ENCODE measurements at places on chromosomes 6 and 20.

GRCh38 chr6:1724616-1725015 lies 114.9 kb downstream of the FOXC1 start:
- DNase-seq: peak; percentile 63

DNA sequence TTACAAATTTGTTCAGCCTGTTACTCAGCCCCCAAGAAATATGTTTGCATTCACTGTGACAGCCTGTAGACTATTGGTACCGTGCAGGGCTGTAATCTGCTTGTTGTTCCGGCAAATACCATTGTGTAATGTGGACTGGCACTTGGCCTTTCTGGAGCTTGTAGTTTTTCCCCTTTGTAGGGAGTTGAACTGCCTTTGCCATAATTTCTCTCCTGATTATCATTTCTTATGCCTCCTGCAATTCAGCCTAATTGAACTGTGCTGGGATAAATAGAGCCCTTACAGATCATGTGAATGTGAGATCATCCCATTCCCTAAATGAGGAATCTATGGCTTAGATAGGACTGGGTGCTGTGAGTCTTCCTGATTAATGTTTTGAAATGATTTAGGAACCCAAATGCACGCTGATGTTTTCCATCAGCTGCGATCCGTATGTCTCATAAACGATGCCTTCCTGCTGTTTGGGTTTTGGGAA lies 185.1 kb downstream of the JARID2 start:
- peak; percentile 62 for DNase-seq

- DNase-seq: no peak
Observed at GRCh38 chr6:88895911-88896310, 67.5 kb downstream of the RNGTT start.

DNA sequence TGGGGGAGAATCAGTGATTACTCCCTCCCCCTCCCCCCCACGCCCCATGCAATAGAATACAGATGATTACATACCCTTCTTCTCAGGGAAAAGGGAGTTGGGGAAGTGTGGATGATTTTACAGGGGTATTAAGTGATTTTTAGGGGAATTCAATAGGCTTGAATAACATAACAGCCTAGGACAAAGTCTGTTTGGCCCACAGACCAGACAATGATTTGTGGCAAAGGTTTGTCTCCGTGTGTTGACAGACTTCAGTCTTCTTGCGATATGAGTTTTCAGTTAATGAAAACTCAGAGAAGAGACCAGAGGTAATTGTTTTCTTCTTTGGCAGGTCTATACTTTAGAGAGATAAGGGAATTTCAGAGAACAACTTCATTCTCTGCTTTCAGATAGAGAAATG lies 95.3 kb downstream of the OR2B2 start:
- DNase-seq: no peak

DNA sequence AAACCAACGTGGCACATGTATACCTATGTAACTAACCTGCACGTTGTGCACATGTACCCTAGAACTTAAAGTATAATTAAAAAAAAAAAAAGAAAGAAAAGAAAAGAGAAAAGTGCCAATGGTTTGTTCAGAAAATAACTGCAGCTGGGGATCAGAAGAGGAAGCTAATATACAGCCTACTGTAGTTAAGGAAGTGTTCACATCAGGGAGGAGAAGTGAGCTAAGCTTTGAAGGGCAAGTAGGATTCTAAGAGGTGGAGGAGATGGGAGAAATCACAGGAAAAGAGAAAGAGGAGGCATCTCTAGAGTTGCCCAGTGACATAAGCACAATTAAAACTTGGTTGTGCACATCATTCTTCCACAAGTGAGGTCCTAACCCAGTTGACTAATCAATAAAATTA lies 214.4 kb upstream of the DTNBP1 start:
- no peak for DNase-seq

GRCh38 chr6:15087186-15087589 lies 158.7 kb upstream of the JARID2 start:
- DNase-seq: no peak

DNA sequence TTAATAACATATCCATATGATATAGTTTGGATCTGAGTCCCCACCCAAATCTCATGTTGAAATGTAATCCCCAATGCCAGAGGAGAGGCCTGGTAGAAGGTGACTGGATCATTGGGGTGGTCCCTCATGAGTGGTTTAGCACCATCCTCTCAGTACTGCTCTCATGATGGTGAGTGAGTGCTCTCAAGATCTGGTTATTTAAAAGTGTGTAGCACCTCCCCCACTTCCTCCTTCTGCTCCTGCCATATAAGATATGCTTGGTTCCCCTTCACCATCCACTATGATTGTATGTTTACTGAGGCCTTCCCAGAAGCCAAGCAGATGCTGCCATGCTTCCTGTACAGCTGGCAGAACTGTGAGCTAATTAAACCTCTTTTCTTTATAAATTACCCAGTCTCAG lies 22.9 kb downstream of the IRF4 start:
- DNase-seq: no peak

DNA sequence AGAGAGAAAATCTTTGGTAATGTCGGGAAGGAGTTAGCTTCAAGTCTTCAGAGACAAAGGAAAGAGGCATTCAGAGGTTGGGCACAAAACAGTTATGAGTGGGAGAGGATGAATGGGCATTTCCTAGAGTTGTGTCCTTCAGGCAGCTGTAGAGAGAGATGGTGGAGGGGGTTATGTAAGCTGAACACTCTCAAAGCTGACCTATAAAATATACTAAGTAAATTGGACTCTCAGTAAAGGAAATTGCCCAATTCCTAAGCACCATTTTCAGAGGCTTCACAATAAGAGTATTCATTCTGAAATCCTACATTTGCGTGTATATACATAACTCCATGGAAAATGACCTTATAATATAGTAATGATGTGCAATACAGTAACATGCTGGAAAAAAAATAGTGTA lies 161.2 kb downstream of the KCNQ5 start:
- DNase-seq: peak; percentile 34

DNA sequence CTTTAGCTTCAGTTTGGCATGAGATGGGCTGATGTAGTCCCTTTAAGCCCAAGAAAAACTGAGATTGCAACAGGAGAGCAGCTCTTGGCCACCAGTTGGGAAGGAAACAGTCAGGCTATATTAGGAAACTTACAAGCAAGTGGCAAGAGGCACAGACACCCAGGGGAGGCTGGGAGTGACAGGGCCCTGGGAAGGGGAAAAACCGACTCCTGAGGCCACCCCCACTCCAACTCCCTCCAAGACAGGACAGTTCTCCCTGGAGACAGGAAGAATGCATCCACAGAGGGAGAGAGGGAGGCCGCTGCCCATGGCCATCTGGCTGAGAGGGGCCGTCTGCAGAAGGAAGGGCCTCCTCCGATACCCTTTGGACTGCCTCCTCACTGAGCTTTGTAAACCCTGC lies 20.5 kb downstream of the JPH2 start:
- no peak for DNase-seq

- DNase-seq: peak; percentile 97
Observed at GRCh38 chr20:39849664-39850063, 839.4 kb downstream of the MAFB start.

- no peak for DNase-seq
Observed at GRCh38 chr6:20716865-20717264, 182.6 kb downstream of the CDKAL1 start.

- no peak for DNase-seq
Observed at GRCh38 chr20:53409447-53409717, 184.3 kb downstream of the ZNF217 start.

DNA sequence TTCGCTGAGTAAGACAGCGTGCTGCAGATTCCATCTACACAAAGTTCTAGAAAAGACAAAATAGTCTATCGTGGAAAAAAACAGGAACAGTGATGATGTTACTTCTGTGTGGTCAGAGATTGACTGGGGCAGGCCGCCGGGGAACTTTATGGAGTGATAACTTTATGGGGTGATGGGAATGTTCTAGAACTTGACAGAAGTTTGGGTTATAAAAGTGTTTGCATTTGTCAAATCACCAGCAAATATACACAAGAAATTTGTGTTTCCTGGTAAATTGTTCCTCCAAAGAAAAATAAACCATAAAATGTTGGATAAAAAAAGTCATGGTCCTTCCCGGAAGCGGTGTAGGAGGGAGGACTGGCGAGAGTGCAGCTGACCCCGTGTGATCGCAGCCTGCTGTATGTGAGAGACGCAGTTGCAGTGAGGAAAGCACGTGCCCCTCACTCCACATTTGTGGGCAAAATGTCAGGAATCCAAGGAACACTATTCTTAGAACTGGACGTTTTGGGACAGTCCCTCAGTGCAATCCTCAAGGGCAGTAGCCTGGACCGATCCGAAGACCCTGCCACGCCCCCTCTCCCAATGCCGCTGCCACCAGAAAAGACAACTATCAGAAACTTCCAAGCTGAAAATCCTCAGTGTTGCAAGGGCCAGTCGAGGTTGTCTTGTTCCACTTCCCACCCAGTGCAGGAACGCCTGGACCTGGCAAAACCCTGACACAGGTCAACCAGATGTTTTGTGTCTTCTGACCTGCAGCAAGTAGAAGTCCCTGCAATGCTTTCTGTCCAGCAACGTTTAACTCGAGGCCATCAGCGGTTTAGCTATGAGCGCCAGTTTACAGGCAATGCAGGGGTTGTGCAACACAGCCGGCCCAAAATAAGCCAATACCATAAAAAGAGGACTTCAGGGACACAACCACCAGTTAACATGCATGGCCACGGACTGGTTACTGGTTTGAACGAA lies 80.5 kb upstream of the QKI start:
- peak; percentile 86 for DNase-seq

DNA sequence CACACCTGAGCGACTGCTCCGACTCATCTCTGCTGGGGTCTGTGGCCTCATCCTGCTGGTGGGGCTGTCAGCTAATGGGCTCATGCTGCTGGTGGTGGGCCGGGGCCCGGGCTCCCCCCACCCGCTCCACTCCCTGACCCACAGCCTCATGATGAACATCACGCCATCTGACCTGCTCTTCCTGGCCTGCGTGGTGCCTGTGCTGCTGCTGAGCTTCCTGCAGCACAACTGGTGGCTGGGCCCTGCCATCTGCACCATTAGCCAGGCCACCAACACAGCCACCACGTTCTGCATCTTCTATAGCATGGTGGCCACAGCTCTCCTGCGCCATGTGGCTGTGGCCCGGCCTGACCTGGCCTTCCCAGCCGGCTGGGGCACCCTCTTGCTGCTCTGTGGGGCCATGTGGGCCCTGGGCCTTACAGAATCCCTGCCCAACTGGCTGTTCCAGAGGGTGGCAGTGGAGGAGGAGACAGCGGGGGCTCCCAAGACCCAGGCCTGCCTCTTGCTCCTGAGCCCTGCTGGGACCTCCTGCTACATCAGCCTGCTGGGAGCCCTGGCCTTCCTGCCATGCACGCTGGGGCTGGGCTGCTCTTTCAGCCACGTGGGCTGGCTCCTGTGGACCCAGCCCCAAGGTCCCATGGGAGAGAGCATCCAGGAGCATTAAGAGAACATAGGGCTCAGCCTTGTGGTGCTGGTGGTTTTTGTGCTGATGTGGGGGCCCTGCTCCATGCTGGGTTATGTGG lies 39.6 kb downstream of the RAB44 start:
- no peak for DNase-seq

GRCh38 chr6:53294611-53295010 lies 54.1 kb downstream of the ELOVL5 start:
- DNase-seq: no peak

DNA sequence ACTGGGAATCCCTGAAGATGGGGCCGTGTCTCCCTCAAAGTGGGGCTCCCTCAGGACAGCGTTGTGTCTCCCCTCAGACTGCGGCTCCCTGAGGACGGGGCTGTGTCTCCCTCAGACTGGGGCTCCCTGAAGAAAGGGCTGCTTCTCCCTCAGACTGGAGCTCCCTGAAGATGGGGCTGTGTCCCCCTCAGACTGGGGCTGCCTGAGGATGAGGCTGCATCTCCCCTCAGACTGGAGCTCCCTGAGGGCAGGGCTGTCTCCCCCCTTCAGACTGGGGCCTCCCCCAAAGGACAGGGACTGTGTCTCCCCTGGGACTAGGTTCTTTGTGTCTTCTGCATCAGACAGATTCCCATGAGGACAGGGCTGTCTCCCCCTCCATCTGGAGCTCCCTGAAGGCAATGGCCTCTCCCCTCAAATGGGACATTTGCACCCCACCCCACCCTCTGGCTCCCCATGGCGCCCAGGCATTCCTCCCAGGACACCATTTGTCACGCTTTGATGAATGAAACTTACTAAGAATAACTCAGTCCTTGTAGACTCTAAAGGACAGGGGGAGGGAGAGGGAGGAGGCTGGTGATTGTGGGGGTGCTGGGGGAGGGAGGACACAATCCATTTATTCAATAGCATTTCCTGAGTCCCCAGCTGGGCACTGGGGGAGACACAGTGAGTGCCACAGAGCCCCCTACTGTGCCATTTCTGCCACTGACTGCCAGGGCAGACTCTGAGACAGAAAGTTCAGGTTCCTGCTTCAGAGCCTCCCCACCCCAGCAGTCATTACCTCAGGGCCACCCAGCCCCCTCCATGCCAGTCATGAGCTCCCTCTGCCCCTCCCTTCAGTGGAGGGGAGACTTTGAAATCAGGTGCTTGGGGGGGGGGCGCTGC lies 122.4 kb downstream of the MRPL14 start:
- DNase-seq: peak; percentile 46

DNA sequence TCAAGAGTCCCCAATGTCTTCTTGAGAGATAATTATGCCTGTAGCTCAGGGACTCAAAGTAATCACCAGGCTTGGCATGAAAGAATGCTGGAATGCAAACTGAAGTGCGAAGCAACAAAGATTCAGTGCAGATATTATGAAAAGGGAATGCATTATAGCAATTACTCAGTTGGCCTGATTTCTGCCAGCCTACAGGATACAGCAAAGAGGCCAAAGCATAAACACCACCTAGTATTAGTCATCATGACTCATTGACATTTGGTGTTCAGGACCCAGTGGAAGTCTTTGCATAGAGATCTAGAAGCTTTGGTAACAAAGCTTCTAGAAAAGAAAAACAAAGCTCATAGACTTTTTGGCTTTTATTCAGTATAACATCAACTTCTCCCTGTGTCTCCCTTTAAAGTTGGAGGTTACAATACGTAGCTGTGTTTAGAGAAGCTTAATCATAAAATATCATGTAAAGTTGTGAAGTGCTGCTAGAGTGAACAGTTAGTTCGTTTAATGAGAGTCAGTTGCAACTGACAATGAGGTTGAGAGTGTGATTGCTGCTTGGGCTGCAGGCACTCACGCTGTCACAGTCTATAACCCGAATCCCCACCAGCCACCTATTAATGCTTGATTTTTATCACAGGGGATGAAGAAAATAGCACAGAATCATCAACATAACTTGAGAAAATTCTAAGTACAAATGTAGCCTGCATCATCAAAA lies 932.7 kb downstream of the TFAP2A start:
- DNase-seq: no peak

GRCh38 chr6:26034905-26035304 lies 52.3 kb upstream of the HFE start:
- no peak for DNase-seq

GRCh38 chr6:69622924-69623323 lies 173.9 kb downstream of the LMBRD1 start:
- no peak for DNase-seq

DNA sequence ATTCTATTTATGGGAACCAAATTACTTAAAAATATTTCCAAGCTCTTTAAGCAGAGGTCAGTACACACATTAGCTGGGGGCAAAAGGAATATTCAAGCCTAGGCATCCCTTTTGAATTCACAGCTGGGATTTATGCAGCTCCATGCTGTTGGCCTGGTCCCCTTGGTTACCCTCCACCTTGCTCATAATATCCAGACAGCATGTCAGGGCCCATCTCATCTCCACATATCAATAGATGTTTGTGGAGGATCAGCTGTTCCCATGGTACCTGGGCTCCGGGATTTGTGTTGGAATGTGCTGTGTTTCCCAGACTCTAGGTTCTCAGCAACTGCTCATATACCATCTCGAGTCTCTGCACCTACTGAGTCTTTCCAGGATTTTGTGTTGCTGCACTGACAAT lies 534.8 kb downstream of the BMP2 start:
- no peak for DNase-seq

Measured in lung (tissue), 17 donors.